ENCODE measurements at places on chromosomes 13 and 19. TPM values are rescaled to one million over a fixed set of nuclear protein-coding genes. Genes with fewer than 3 reads are reported as not detected.

DNA sequence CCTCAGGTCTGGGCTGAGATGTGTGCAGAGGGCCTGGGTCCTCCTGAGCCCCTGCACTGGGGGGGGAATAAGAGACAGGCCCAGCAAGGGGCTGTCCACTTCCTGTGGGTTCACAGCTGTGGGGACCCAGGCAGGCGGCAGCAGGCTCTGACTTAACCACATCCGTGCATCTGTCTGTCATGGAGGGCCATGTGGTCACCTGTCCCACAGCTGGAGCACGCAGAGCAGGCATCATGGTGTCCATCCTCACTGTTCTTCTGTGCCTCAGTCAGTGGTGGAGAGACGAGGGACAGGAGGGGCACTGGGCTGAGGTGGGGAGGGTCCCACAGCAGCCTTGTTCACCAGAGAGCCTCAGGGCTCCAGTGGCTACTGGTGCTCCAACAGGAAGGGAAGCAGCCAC is 16.3 kb upstream of the KIR3DL3 start:
- DNase-seq: no peak
- no peak overlapping the region for H3K4me3 ChIP-seq
- H3K36me3 ChIP-seq: no peaks in the 10 kb centered on the region
- peaks cover 9% of the 10 kb centered on the region for H3K27me3 ChIP-seq
- H3K27ac ChIP-seq: no peak overlapping the region

DNA sequence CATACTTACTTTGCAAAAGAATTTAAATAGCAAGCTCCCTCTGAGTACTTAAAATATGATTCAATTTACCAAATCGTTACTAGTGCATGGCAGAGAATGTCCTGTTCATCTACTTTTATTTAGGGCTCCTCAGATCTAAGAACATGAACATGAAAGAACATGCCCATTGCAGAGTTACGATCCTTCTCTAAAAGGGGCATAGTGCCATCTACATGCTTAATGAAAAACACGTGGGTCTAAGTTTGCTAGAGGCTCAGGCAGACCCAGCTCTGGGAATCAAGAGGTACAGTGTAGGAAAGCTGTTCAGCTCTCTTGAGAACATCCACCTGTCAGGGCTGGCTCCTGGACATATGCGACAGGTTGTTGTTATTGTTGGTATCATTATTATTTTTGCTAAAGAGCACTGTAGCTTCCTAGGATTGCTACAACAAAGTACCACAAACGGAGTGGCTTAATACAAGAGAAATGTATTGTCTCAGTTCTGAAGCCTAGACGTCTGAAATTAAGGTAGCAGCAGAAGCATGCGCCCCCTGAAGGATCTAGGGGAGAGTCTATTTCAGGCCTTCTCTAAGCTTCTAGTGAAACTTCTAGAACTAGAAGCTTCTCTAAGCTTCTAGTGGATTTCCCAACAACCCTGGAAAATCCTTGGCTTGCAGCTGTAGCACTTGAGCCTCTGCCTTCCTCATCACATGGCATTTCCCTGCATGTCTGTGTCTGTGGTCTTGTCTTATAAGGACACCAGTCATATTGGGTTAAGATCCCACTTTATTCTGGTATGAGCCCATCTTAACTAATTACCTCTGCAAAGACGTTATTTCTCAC is 133.9 kb downstream of the DCT start:
- no peaks in the 10 kb centered on the region for H3K4me1 ChIP-seq
- no peak overlapping the region for H3K27ac ChIP-seq
- H3K4me3 ChIP-seq: no peak overlapping the region
- H3K27me3 ChIP-seq: no peaks in the 10 kb centered on the region
- no peaks in the 10 kb centered on the region for H3K36me3 ChIP-seq

- no peak for DNase-seq
- H3K4me3 ChIP-seq: no peak overlapping the region
- H3K36me3 ChIP-seq: no peaks in the 10 kb centered on the region
- no peak overlapping the region for H3K27ac ChIP-seq
Observed at GRCh38 chr13:46492946-46493345, 60.0 kb upstream of the LRCH1 start.

DNA sequence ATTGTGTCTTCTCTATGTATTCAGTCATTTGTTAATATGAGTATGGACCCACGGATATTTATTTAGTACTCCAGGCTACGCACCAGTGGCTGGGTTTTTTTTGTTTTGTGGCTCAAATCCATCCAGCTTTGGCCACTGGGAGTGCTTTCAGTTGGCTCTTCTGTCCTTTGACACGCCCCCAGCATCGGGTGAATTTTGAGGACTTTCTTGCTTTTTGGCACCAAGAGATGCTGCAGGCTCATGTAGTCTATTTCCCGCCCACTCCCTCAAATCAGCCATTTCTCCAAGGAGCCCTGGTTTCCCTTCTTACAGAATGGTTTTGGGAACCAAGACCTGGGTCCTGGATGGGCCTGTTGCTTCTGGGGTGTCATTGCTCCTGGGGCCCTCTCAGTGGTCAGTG is 55.8 kb downstream of the SMARCA4 start:
- H3K4me1 ChIP-seq: no peaks in the 10 kb centered on the region
- no peak for DNase-seq
- H3K27me3 ChIP-seq: no peaks in the 10 kb centered on the region
- H3K36me3 ChIP-seq: peaks cover 100% of the 10 kb centered on the region

DNA sequence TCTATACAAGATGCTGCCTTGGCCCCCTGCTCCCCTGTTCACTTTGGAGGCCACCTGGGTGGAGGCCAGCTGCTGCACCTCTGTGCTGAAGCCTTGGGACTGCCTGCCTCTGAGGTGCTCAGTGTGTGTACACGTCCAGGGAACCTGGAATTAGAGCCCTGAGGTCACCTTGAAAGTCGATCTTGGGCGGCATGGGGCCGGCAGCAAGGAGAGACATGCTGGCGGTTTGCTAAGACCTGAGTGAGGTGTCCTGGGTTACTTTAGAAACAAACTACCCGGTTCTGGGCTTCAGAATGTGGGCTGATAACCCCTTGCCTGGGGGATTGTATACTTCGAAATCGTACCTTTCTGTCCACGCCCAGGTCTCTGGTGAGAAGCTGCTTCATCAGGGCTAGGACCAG is 25.5 kb downstream of the TSSK6 start:
- H3K36me3 ChIP-seq: peaks cover 39% of the 10 kb centered on the region
- peaks cover 55% of the 10 kb centered on the region for H3K4me1 ChIP-seq
- DNase-seq: no peak
- H3K27ac ChIP-seq: peak overlapping the region; percentile 86

The KLK3 gene
- total RNA-seq: not detected

- peaks cover 7% of the 10 kb centered on the region for H3K36me3 ChIP-seq
- H3K4me3 ChIP-seq: no peak overlapping the region
- DNase-seq: peak; percentile 26
- H3K27me3 ChIP-seq: no peaks in the 10 kb centered on the region
- no peak overlapping the region for H3K27ac ChIP-seq
Observed at GRCh38 chr13:113093580-113094409, 11.8 kb upstream of the F7 start.

DNA sequence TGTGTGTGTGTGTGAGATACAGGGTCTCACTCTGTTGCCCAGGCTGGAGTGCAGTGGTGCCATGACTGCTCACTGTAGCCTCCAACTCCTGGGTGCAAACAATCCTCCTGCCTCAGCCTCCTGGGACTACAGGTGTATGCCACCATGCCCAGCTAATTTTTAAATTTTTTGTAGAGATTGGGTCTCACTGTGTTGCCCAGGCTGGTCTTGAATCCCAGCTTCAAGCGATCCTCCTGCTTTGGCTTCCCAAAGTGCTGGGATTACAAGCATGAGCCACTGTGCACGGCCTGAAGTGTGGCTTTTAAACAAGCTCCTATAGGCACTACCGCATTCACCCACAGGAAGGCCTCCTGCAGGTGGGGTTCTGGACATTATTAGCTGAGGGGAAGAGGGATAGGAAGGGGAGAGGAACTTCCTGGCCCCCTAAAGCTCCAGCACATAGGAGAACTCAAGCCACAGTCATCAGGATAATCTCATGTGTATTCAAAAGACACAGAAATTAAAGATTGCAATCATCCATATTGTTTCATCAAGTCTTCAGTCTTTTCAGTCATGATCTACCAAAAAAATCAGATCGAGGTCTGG is 24.8 kb upstream of the SLC46A3 start:
- H3K4me1 ChIP-seq: no peaks in the 10 kb centered on the region
- H3K36me3 ChIP-seq: no peaks in the 10 kb centered on the region
- H3K27me3 ChIP-seq: no peaks in the 10 kb centered on the region
- DNase-seq: no peak
- H3K27ac ChIP-seq: peak overlapping the region; percentile 36

- H3K27me3 ChIP-seq: peaks cover 51% of the 10 kb centered on the region
- peaks cover 7% of the 10 kb centered on the region for H3K4me1 ChIP-seq
- H3K27ac ChIP-seq: no peak within 1 kb of the TSS
Observed at GRCh38 chr19:49441210-49441959, at the start of gene SLC17A7. Gene SLC17A7 (minus strand): TSS chr19:49441527. CDS start chr19:49441379, 148 bp downstream.

The ACP7 gene
- total RNA-seq: not detected

The ZNF83 gene
- total RNA-seq: 47.9 TPM

DNA sequence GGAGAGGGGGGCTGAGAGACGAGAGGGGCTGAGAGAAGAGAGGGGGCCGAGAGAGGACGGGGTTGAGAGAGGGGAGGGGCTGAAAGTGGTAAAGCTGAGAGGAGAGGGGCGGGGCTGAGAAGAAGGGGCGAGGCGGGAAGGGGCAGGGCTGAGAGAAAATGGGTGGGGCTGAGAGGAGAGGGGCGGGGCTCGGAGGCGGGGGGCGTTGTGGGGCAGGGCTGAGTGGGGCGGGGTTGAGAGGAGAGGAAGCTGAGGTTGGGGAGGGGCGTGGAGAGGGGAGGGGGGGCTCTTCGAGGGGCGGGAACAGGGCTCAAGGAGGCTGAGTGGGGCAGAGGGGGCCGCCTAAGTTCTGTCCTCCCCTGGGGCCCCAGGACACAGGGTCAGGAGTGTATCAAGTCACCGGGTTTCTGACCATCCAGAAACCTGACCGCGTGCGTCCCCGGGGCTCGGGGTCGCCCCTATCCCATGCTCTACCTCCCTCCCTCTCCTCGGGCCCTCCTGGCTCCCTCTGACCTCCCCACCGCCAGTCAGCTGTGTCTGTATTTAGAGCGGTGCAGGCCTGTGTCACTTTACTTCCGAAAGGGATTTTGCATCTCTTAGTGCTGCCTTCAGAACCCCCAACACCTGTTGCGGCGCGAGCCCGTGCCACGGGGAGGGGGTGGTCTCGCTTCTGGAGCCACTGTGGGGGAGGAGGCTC is 38.6 kb upstream of the SEMA6B start:
- DNase-seq: peak; percentile 49
- no peaks in the 10 kb centered on the region for H3K36me3 ChIP-seq
- no peak overlapping the region for H3K27ac ChIP-seq

DNA sequence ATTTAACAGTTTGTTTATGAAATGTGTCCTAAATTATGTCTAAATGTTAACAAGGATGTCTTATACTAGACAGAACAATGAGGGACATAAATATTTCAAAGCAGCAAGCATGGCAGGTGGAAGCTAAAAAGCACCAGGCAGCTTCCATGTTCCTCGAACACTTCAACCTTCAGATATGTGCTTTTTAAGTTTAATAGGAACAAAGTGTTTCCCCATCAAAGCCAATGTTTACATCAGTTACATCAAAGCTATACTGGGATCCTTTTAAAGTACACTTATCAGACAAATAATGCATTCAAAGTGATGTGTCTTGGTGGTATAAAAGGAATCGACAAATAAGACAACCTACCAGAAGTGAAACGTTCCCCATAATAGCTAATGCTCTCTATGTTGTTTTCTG is 2841.1 kb upstream of the PCDH20 start:
- no peaks in the 10 kb centered on the region for H3K4me1 ChIP-seq
- H3K36me3 ChIP-seq: no peaks in the 10 kb centered on the region
- H3K27me3 ChIP-seq: no peaks in the 10 kb centered on the region
- DNase-seq: no peak
- H3K4me3 ChIP-seq: no peak overlapping the region
- no peak overlapping the region for H3K27ac ChIP-seq

The NLRP4 gene
- total RNA-seq: not detected

GRCh38 chr19:52492201-52492993 is 35.1 kb upstream of the ZNF808 start:
- peak overlapping the region; percentile 21 for H3K4me3 ChIP-seq
- no peaks in the 10 kb centered on the region for H3K27me3 ChIP-seq
- peak; percentile 45 for DNase-seq
- H3K27ac ChIP-seq: no peak overlapping the region

- no peaks in the 10 kb centered on the region for H3K27me3 ChIP-seq
- H3K4me3 ChIP-seq: no peak overlapping the region
- H3K4me1 ChIP-seq: no peaks in the 10 kb centered on the region
- H3K36me3 ChIP-seq: no peaks in the 10 kb centered on the region
- no peak for DNase-seq
Observed at GRCh38 chr13:66803013-66803807, 426.9 kb downstream of the PCDH9 start.

Measured in lower lobe of right lung (tissue), 2 donors.